Activated T-helper 1 cell treated with anti-CD3 and anti-CD28 coated beads, Interleukin-2, amount 50 U/mL, for 16 hours (primary cell): ENCODE measurements at places on chromosomes 3 and 15.

DNA sequence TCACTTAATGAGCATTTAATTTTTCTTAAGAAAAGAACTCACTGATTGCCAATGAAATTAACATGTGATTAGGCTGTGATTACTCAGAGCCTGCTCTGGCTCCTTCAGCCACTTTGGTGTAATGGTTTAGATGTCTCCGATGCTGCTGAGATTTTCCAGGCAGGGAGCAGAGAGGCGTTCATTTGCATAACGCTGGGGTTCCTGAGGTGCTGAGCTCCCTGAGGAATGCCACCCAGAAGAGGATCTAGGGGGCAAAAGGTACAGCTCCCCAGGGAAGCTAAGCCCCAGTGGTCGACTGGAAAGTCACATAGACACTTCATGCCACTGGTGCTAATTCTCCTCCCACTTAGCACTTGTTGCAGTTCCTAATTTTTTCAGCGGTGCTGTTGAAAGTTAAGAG lies 119.5 kb downstream of the USP13 start:
- DNase-seq = no peak

DNA sequence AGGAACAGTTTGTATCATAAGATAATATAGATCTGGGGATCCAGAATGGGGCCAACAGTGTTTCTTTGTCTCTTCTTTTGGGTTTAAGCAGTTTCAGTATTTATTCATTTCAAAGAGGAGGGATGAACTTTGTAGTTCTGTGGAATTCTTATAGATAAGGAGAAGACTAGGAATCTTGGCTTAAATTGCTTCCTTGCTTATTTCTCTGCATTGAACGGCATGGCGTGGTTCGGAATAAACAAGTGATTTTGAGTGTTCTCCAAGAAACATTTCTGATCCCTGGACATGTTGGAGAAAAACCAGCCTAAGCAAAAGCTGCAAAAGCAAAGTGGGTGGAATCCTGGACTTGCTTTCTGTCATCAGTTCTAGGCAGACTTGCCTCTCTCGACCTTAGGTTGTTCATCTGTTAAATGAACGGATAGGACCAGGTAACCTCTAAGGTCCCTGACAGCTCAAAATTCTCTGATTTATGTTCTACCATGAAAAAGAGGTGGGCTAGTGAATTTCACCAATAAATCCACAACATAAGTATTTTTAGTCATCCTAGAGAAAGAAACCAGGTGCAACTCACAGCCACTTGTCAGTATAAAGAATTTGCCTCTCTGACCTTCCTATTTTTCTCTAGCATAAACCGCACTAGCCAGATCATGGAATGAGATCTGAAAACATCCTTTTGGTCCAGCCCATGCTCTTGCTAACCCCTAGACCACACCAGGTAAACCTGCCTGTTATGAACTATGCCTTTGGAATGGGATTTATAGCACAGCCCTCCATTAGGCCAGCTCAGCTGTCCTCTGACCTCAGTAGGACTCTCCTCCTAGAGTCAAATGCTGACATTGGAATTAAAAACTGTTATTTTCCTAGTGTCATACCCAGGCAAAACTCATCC lies 78.8 kb downstream of the CLDN11 start:
- DNase-seq = no peak

DNA sequence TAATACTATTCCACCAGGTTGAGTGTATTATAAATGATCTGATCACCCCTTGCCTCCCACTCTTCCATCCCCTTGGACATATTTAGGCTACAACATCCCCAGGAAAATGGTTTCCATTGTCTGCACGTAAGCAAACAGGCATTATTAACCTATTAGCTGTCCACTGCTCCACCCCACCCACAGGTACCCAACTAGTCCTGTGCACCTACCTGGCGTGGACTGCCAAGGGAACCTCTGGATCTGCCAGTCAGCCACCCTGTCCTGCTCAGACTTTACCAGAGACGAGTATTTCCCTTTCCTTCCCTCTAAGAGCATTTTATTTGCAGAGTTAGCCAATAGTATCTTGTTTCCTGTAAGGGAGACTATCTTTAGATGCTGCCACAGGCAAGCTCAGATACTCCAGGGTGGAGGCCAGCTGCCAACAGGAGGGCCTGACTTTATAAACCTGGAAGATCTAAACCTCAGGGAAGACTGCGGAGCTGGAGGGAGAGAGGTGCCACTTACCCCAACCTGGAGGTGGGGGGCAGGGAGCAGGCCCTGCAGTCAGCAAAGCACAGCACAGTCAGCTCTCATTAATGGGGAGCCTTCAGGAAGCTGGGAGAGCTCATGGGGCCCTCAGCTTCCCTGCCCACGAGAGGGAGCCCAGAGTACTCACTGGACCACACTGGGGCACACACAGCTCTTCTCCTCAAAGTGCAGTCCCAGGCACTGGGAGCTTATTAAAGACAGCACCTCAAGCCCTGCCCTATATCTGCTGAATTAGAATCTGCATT lies at the start of gene CX3CR1:
CX3CR1 (minus strand) TSS at position 292 of the 773 bp plus-strand sequence. CDS start 13,527 bp downstream, outside the sequence.
- DNase-seq = no peak

- no peak for DNase-seq
These were observed 17.1 kb downstream of the VIPR1 start for GRCh38 chr3:42519568-42519962.

GRCh38 chr15:66673410-66674322 lies 28.4 kb upstream of the SMAD6 start:
- no peak for DNase-seq

DNA sequence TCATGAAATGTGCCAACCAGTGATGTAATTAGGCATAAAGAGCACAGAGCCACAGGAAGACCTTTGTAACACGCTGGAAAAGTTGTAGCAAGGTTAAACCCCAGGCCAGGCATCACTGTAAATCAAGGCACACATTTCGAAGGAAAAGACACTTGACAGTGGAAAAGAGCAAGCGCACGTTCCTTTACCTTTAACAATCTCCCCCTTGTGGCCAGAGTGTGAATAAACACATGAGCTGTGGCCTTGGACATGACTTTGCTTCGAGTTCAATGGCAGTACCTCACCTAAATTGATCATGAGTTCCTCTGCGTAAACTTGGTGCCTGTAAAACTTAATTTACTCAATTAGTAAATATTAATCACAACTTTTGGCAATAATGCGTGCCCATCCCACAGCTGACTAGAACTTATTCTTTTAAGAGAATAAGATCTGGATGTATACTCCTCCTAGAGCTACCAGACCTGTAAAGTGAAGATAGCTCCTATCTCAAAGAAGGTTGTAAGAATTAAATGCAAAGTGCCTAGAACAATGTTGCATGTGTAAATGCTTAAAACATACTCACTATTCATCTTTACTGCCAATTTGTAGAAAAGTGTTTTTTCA lies 757.0 kb upstream of the NECTIN3 start:
- DNase-seq = peak; percentile 20

DNA sequence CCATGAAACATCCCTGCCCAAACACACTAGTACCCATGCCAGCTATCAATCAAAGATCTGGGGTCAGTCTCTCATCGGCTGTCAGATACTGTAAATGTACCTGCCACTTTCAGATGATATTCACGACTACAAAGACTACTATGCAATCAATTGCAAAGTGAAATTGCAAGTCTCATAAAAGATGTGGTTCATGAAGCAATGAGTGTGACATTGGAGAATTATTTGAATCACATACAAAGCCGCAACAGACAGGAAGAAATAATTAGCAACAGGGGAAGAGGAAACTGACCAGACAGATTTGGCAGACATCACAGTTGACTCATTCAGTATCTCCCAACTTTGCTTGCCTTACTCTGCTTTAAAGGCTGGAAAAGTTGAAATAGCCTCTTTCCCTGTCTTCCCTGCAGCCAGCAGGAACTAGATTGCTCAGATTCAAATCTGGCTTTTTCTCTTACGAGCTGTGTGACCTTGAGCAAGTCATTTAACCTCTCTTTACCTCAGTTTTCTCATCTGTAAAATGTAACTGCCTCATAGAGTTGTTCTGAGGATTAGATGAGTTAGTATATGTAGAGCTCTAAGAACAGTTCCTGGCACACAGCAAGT lies 95.7 kb upstream of the C3orf80 start:
- DNase-seq = no peak

GRCh38 chr3:180516368-180516767 lies 85.6 kb upstream of the TTC14 start:
- no peak for DNase-seq

GRCh38 chr15:25742776-25743547 lies 120.2 kb downstream of the ATP10A start:
- DNase-seq = no peak

GRCh38 chr3:149247929-149248691 lies 26.5 kb upstream of the CP start:
- no peak for DNase-seq

GRCh38 chr3:182364723-182365650 lies 428.3 kb upstream of the ATP11B start:
- DNase-seq = no peak

GRCh38 chr3:4495294-4496086 lies 2.3 kb downstream of the ITPR1 start:
- no peak for DNase-seq

DNA sequence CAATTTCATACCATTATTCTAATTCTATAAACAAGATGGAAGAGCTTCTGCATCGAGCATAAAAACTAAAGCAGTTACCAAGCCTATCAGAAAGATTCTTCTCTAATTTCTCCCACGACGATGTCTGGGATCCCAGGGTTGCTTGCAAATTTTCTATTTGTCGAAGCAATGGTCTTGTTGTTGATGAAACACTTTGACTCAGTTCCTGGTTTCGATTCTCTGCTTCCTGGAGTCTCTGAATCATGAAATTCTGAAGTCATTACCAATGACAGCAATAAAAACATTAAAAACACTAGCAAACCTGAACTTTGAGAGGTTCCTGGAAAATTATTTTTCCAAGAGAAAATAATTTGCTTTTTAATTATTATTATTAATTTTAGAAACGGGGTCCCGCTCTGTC lies 18.7 kb downstream of the TMF1 start:
- no peak for DNase-seq

DNA sequence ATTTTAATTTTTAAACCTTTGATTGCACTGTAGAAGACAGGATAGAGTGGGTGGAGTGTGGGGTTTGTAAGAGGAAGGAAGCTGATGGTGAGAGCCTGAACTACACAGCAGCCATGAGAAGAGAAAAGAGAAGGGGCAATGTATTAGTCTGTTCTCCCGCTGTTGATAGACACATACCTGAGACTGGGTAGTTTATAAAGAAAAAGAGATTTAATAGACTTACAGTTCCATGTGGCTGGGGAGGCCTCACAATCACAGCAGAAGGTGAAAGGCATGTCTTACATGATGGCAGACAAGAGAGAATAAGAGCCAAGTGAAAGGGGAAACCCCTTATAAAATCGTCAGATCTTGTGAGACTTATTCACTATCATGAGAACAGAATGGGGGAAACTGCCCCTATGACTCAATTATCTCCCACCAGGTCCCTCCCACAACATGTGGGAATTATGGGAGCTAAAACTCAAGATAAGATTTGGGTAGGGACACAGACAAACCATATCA lies 37.3 kb downstream of the STARD5 start:
- DNase-seq = no peak

DNA sequence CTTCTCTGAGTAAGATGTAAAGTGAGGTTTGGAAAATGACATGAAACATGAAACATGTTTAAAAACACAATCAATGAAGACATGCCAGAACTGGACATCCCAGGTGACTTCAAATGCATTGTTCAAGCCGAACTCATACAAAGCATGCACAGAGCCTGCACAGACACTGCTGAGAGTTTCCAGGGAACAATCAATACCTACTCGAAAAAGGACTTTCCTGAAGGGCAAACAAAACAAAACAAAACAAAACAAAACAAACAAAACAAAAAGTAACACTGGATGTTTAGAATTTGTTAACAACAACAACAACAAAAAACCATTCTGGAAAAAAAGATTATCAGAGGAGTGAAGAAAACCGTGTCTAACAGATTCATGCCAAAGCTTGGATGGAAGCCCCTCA lies 10.5 kb upstream of the TM4SF19 start:
- DNase-seq = no peak
